ENCODE measurements at places on chromosomes 6 and 20.

DNA sequence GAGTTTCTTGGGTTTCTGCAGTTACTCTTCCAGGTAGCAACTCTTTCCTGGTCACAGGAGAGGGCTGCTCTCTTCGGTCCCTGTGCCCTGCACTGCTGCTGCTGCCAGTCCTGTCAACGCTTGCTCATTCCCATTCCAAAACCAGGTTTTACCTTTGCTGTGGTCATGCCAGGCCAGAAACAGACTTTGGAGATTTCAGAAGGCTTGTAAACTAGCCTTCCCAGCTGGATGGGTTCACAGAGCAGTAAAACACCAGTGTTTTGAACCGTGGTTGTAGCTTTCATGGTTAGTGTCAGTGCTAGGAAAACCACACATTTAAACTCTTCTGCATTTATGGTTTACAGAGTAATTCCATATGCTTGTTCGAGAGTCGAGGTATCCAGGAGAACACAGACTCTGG, 16.2 kb downstream of the ARFGEF2 start:
- no peak for DNase-seq

GRCh38 chr20:25203089-25203488, 7.6 kb downstream of the ENTPD6 start:
- no peak for DNase-seq

DNA sequence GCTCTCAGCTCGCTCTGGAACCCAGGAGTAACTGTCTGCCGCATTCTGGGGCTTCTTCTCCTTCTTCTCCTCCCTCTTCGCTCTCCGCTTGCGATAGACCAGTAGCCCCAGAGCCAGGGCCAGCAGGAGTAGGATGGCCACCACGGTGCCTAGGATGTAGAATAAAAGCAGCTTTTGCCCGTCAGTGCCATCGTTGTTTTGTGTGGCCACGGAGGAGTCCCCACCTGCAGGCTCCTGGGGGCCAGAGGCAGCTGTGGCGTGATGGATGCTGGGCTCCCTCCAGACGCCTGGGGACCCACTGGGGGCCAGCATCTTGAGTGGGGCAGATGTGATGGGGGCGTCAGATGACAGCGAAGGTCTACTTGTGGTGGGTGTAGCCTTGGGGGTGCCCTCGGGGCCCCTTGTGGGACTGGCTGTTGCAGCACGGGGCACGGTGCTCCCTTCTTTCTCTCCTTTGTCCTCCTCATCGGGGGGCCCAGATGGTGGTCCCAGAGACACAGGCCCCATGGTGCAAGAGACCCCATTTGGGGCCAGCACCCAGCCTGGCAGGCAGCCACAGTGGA, 1.8 kb downstream of the CD93 start:
- DNase-seq = no peak

- no peak for DNase-seq
These were observed 75.4 kb downstream of the RPP40 start for GRCh38 chr6:4928426-4928825.

DNA sequence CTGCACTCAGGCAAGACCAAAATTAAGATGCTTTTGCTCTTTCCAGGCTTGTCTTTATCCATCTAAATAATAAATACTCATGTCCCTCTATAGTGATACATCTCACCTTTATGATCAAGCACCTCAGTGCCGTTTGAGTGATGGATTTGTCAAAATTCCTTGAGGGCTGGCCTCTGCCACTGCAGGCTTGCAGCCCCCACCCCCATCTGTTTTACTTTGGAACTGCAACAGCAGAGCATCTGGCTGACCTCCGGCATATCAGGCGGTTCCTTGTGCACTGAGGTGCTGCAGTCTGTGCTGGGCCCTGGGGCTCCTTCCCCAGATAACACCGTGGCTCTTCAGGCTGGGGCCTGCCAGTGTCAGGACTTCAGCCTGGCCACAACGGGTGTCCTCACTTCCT, 386.9 kb downstream of the CDH26 start:
- no peak for DNase-seq

- DNase-seq = no peak
These were observed 632.2 kb downstream of the COL12A1 start for GRCh38 chr6:74573613-74574012.

- no peak for DNase-seq
These were observed 88.0 kb upstream of the RPS6KA2 start for GRCh38 chr6:166715065-166715464.

GRCh38 chr20:24616258-24617079, 147.0 kb downstream of the SYNDIG1 start:
- no peak for DNase-seq

DNA sequence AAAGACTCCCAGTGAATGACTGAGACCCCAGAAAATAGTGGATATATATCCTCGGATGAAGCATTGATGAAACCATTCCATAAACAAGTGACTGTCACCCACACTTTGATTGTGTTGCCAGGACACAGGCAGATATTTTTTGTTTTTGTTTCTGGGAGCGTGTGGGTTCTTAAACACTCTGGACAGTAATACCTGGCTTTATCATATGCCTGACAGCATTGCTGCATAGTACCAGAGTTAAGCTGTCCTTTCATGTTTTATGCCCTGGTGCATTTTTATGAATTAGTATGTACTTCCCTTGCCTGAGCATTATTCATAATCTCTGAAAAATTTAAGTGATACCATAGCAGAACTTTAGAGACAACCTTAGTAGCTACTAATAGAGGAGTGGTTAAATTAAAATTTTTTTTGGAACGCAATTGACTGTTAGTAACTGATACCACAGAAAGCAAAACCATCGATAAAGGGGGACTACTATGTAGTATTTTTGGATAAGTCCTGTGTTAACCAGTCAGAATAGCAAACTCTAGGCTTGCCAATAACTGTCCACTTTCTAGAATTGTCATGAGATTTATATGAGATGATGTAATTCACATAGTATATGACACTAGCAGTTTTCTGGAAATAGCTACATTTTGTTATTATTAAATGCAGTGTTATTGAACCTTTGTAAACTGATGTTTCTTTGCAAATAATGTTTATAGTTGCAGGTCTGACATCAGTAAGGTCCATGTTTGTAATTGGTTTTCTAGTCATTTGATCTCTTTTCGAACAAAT, 30.4 kb downstream of the SENP6 start:
- no peak for DNase-seq

GRCh38 chr6:54403096-54403495, 94.9 kb downstream of the TINAG start:
- no peak for DNase-seq

DNA sequence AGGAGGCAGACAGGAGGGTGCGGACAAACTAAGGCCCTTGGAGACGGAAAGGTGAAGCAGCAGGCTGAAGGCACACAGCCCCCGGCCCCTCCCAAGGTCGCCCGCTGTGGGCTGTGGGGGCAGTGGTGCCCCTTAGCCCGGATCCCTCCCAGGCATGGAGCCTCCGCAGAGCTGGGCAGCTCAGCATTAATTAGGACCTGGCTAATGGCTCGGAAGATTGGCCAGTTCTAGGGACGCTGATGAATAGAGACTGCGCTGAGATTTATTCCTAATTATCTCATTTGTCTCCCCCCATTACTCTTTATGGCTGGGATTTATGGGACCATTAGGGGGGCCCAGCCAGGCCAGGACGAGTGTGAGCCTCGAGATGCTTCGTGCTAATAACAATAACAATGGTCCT, 20.4 kb downstream of the MDFI start:
- DNase-seq = no peak

DNA sequence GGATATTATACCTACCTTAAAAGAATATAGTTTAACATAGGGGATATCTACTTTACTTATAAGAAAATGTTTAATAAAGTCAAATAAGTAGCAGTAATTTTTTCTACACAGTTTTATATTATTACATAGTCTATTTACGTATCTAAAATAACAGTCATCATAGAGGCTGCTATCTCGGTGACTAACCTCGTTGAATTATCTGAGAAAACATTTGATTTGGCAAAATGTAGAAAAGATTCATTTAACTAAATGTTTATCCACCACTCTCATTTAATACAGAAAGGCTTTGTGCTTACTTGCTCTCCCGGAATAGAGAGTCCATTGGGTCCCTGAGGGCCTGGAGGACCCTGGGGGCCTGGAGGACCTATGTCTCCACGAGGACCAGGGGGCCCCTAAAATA, 103.6 kb downstream of the COL12A1 start:
- no peak for DNase-seq

DNA sequence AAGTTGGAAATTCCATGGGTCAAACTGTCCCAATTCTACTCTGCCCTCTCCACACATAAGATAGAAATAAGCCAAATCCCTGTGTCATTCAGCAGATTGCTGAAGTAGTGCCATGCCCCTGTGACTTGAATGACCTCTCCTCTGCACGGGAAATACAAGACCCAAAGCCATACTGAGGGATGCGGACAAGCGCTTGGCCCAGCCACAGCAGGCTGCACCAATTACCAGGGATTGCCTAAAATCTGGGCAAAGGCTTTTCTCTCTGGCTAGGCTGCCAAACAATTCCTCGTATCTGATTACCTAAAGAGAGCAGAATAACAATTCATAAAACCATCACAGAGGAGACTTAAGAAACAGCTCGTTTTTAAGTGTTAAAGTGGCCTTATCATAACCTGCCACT, 421.8 kb upstream of the JARID2 start:
- DNase-seq = no peak

- DNase-seq = no peak
These were observed 217.2 kb downstream of the CDKAL1 start for GRCh38 chr6:20751293-20751935.

GRCh38 chr6:167898673-167899311, 72.1 kb downstream of the AFDN start:
- no peak for DNase-seq

GRCh38 chr6:167906899-167907298, 80.2 kb downstream of the AFDN start:
- peak; percentile 44 for DNase-seq

Measured in heart right ventricle (tissue), 16 donors.